GM13977 (cell line): ENCODE measurements at places on chromosomes 5 and 9.
A peak's percentile ranks its signal among the peaks of the same experiment; 100 is the strongest.

DNA sequence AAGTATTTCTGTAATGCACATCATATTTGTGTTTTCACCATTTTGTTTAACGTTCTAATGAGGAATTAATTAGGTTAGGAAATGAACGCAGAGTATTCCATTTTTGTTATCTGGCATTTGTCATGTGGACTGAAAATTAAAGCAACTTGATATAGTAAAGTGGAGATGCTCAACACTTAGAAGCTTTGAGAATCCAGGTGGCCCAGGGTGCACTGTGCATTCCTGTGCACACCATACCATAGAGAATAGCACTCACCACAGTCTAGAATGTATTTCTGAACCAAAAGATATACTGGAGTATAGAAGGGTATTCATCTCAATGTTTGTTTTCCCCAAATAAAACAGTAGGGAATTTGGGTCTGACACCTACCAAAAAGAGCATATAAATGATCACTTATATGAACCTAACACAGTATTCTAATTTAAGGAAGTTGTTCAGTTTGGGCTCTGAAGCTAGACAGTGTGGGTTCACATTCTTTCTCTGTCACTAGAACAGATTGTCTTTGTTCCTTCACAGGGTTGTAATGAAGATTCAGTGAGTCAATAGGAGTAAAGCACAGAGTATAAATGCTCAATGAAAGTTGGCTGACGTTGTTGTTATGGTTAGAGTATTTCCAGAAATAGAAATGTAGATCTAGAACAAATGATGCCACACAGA is 125.6 kb upstream of the DMRT1 start:
- DNase-seq, result no peak

GRCh38 chr9:125700791-125701190 is 6.2 kb downstream of the MAPKAP1 start:
- peak; percentile 71 for DNase-seq

GRCh38 chr9:92614763-92615461 is 55.0 kb downstream of the IPPK start:
- DNase-seq, result no peak

DNA sequence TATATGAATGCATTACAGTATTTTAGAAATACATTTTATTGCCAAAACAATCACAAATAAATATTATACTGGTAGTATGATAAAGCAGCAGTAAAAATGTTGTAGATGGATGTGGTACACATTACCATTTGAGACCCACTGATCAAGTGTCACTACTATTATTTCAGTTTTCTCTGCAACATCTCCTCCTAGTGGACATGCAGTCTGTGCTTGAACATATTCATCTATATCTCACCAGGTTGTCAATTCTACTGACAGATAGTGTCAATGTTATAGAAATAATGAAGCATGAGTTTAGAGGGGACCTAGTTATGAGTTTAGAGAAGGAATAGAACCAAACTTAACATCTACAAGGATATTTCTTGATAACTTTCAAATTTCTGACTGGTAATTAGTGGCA is 39.2 kb upstream of the ELOVL7 start:
- peak; percentile 44 for DNase-seq

DNA sequence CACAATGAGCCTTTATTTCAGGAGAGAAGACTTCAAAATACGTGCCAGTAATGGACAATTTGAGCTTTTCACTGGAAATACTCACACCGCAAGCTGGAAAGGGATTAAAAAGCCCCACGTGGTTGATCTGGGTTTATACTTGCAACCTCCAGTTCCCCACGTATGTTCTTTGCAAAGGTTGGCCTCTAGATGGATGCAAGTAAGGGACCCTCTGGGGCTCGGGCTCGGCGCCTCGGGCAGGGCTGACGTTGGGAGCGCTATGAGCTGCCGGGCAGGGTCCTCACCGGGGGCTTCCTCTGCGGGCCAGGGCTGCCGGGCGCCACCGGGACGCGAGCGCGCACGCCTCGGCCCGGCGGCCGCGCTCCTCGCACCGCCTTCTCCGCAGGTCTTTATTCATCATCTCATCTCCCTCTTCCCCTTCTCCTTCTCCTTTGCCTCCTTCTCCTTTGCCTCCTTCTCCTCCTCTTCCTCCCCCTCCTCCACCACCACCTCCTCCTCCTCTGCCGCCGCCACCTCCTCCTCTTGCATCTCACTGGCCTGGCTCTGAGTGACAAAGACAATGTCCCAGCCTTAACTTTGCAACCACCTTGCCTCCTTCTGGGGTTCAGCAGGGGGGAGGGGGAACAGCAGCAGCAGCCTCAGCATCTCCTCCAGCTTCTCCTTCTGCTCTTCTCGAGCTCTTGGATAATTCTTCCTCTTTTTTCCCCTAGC is 701 bp upstream of the ZNF462 start:
- peak; percentile 38 for DNase-seq

GRCh38 chr9:13137426-13137825 is 142.1 kb downstream of the MPDZ start:
- DNase-seq, result no peak

DNA sequence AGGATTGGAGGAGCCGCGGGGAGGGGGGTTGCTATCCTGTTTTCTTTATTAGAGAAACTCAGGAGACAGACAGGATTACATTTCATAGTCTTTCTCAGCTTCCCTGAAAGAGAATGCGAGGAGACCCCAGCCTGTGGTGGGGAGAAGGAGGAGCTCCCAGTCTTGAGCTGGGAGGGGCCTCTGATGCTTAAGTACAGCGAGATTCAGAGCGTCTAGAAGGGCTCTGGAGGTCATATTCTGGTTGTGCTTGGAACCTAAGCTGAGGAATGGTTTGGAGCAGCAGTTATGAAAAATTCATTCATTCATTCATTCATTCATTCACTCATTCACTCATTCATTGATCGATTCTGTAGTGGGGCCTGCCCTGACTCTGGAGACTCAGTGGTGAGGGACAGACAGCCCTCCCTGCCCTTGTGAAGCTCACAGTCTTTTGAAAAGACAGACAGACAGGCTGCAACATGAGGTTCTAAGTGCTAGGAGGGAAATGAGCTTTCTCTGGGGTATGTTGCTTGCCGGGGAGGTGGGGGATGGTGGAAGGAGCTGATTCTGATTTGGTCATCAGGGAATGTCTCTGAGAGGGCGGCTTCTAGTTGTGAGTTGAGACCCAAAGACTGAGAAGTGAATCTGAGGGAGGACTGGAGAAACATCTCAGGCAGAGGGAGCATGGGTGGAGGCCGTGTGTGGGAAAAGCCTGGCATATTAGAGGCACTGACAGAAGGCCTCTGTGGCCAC is 2.5 kb upstream of the SPRY4 start:
- DNase-seq, result no peak

DNA sequence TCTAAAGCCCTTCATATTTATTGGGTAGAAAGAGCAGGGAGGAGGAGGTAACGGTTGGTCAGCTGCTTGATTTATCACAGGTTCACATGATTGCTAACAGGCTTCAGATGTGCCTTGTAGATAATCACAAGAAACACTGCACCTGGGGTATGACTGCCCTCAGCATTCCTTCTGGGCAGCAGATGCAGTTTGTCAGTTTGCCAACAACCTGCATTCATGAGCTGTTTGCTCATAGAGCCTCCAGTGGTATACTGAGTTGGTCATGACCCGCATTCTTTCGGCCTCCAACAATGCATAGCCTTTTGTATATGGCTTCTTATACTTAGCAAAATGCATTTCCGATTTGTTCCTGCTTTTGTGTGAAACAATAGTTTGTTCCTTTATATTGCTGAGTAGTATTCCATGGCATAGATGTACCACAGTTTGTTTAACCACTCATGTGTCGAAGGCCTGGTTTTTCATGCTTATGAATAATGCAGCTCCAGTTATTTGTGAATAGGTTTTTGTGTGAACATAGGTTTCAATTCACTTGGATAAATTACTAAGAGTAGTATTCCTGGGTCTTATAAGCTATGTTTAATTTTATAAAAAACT is 83.6 kb downstream of the ARHGEF28 start:
- no peak for DNase-seq

- no peak for DNase-seq
These were observed 189.4 kb downstream of the FANCC start for GRCh38 chr9:95128177-95128524.

- no peak for DNase-seq
These were observed 480.6 kb upstream of the CYLC2 start for GRCh38 chr9:102514541-102514940.

GRCh38 chr5:55923865-55924500 is 70.8 kb downstream of the IL6ST start:
- no peak for DNase-seq

GRCh38 chr5:35877655-35878054 is 21.0 kb downstream of the IL7R start:
- no peak for DNase-seq

GRCh38 chr9:80775530-80775929 is 913.8 kb downstream of the TLE1 start:
- DNase-seq, result no peak

DNA sequence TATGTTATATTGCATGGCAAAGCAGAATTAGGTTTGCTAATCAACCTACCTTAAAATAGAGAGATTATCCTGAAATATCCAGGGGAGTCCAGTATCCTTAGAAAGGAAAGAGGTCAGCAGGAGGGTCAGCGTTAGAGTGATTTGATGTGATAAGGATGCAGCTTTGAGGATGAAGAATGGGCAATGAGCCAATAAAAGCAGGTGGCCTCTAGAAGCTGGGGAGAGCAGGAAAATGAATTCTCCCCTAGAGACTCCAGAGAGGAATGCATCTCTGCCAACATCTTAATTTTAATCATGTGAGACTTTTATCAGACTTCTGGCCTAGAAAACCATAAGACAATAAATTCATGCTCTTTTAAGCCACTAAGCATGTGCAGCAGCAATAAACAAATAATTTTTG is 65.7 kb upstream of the SYK start:
- no peak for DNase-seq

GRCh38 chr9:82721593-82721992 is 341.3 kb downstream of the RASEF start:
- DNase-seq, result no peak

DNA sequence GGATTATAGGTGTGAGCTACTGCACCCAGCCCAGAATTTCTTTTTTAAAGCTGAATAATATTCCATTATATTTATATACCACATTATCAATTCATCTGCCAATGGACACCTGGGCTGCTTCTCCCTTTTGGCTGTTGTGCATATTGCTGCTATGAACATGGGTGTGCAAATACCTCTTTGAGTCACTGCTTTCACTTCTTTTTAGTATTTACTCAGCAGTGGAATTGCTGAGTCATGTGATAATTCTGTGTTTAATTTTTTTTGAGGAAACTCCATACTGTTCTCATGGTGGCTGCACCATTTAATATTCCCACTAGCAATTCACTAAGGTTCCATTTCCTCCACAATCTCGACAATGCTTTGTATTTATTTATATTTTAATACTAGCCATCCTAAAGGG is 36.1 kb upstream of the KIF4B start:
- no peak for DNase-seq

DNA sequence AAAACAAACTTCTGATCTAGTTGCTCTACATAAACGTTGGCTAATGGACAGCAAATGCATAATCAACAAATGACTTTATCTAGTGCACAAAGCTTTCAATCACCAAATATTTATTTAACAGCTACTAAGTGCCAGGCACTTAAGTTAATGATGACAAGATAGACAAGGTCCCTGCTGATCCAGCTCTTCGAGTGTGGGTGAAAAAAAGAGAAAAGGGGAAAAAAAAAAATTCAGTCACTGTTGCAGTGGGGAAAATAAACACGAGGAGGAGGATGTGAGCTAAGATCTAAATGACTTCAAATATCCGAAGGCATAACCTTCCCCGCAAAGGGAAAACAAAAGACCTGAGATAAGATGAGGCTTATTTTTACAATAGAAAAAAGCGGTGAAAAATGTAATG is 9.6 kb downstream of the PSIP1 start:
- DNase-seq, result no peak

- DNase-seq, result no peak
These were observed 81.5 kb downstream of the DAB2IP start for GRCh38 chr9:121732886-121733285.

DNA sequence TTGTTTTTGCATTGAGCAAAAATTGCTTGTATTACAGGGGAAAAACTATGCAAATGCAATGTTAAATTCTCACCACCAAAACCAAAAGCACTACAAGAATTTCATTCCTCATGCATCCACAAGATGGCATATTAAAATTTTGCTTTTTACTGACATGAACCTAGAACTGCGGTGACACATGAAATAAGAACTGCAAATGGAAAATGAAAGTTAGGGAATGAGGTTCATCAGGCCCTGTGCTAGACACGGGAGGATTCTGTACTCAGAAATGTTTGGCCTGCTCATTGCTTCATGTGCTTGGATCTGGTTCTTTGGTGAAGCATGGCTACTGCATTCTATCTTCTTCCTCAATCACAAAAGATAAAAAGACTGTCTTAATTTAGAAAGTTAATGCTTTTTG is 9.1 kb upstream of the RFK start:
- DNase-seq, result peak; percentile 44

DNA sequence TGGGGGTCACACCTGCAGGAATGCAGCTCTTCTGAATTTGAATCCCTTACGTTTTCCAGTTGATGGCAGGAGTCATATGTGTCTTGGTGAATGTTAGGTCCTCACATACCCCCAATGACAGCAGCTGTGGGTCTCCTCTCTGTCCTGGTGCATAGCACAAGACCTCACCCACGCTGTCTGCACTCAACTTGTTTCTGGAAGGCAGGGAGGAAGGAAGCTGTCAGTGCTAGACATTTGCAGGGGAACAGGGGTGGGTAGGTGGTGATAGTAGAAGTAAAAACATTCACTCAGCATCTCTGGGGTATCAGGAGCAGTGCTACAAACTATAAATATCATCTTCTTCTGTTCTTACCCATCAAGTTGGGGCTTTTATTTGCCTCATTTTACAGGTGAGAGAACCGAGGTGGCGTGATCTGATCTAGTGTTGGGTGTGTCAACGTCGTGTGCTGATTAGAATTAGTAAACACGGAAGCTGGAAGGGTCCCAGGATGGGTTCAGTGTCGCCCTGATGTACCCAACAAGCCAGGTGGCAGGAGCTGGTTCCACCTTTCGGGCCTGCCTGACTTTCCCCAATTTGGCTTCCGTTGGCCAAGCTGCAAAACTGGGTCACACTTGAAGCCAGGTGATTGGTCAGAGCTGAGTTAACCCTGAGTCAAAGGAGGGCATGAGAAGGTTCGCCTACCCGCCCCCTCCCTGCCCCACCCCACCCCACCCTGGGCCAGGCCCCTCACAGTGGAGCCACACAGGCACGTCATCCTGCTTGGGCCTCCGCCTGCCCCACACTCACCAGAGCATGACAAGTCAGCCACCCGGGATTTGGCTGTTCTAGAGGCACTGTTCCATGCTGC is 15.8 kb downstream of the ERGIC1 start:
- peak; percentile 50 for DNase-seq

GRCh38 chr5:88661806-88662207 is 221.2 kb downstream of the MEF2C start:
- no peak for DNase-seq
